ENCODE measurements at places on chromosomes 11 and 22. TPM values are rescaled to one million over a fixed set of nuclear protein-coding genes. Genes with fewer than 3 reads are reported as not detected.

- DNase-seq, result no peak
Measured at GRCh38 chr22:32219026-32219425, 14.2 kb upstream of the RFPL2 start.

DNA sequence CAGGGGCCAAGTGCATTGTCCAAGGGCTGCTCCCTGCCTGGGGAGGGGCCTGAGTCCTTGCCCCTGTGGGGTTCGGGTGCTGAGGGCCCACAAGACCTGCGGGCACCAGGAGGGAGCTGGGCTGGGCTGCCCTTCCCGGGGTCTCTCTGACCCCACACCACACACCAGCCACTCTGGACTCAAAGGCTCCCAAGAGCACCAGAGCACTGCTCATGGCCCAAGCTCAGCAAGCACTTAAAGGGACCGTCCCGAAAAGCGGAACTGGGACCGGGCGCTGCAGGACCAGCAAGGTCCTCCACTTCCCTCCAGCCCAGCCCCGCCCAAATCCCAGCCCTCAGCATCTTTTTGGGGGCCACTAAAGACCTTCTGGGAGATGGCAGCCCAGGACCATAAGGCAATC is 5.3 kb downstream of the LSP1 start:
- DNase-seq, result no peak

DNA sequence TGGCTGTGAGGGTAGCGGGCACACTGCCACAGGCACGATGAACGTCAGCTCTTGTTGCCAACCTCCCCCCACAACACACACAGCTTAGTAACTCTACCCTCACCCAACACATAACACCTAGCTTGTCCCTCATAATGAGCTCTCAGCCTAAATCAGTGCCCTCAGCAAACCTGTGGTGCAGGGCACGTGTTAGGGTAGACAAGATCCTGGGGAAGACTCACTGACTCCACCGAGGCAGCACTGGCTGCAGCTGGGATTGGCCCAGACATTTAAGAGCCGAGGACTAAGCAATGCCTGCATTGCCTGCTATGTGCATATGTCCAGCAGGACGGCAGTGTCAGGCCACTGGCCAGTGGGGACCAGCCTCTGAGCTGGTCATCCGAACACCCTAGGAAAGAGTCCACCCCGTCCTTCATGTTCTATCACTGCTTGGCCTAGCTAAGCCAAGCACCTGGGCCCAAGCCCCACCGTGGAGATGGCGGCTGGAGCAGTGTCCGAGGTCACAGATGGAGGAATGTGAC is 32.9 kb upstream of the TRIM29 start:
- DNase-seq, result no peak

Gene OR52E8
- total RNA-seq, result not detected

Gene MRGPRX3
- total RNA-seq, result not detected

Gene DKK3
- 12.0 TPM for total RNA-seq

Data from activated naive CD8-positive, alpha-beta T cell treated with anti-CD3 and anti-CD28 coated beads, Interleukin-2, amount 10 ng/mL, durations not matched to agents 7 days and 5 days (primary cell).